Cortex of kidney (tissue), 1 donor: ENCODE measurements at places on chromosomes 3 and 15.

DNA sequence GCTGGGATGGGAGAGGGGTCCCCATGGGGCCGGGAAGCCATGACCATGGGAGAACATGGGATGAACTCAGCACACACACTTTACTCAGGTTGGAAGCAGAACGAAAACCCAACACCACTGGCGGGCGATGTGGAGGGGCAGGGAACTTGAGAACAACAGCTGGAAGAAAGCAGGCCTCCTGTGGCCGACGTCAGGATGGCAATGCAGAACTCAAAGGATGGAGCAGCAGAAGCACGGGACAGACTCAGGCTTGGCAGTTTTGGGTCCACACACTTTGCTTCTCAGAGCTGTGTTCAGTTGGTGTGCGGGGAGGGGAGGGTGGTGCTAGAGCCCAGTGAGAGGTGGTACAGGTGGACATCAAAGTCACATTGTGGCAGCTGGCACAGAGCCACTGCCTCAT is 80.7 kb downstream of the SEC22A start:
- no peak for DNase-seq

- no peak for DNase-seq
These were observed 36.8 kb downstream of the MUC4 start for GRCh38 chr3:195774917-195775316.

- DNase-seq = no peak
These were observed 56.8 kb upstream of the PRR23E start for GRCh38 chr3:127136024-127136600.

- no peak for DNase-seq
These were observed 12.3 kb downstream of the EIF1B start for GRCh38 chr3:40321818-40322217.

DNA sequence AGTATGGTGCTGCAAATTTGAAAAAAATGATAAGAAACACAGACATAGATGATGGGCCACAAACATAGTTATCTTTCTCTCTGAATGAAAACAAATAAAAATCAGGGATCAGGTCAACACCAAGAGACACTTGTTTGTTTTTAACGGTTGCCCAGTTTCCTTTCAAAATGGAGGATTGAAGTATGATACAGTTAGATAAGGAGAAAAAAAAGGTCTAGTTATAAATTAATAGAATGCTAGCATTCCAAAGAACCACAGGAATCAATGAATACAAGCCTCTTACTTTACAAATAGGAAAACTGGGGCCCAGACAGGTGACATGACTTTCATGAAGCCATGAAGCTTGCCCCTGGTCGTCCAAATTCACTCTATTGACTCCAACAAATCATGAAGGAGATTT is 305.1 kb downstream of the ZNF621 start:
- DNase-seq = no peak

DNA sequence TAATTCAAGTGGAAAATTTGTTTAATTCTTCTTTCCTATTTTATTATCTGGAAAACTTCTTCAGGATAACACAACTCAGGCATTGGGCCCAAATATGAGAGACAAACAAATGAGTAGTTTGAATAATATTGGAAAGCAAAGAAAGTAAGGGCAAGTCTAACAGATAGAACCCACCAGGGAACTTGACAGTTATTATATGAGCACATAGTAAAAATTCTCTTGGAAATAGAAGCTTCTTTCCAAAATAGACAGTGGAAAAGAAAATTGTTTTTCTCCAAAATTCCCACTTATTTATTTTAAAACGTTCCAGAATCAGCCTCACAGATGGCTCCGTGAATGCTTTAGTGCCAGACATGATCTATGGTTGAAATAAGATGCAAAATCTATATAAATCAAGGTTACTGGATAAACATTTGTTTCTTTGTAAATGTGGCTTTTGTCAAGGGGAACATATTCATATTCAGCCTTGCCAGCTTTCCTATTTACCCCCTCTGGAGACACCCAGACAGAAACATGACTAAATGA is 23.9 kb downstream of the LDHAL6B start:
- no peak for DNase-seq

DNA sequence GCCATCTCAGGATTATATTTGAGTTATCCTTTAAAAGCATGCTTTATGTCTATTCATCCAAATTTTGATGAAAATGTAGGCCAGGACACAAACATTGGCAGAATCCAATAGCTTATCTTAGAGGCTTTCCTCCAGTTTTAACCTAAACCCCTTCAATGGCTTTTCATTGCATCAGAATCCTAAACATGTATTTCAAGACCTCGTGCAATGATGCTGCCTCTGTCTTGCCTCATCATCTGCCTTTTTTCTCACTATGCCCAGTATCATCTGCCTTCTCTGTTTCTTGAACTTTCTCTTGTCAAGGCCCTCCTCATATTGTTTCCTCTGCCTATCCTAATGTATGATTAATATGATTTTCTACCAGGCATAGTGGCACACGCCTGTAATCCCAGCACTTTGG is 76.1 kb upstream of the MAP4 start:
- no peak for DNase-seq

DNA sequence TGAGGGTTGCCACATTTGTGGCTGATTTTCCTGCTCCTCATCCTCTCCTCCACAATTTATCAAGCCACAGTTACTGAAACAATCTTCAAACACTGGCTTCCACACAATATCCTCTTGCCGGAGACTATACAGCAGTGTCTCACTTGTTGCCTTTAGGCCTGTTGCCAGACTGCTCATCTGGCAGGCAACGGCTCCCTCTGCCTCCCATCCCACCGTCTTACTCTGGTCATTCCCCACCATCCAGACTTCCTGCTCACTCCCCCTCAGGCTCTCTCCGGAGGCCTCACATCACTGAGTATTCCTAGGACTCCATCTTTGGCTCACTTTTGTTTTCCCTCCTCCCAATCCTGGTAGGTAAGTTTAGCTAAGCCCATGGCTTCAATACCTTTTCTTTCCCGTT is 301.9 kb downstream of the IL20RB start:
- DNase-seq = no peak

- DNase-seq = no peak
These were observed 44.6 kb downstream of the BHLHE40 start for GRCh38 chr3:5023777-5024346.

- DNase-seq = no peak
These were observed 608.3 kb downstream of the NTRK3 start for GRCh38 chr15:87648278-87648677.

- no peak for DNase-seq
These were observed 175.4 kb downstream of the MBNL1 start for GRCh38 chr3:152444029-152444641.

GRCh38 chr3:159448902-159449301 is 539.7 kb upstream of the IL12A start:
- no peak for DNase-seq

DNA sequence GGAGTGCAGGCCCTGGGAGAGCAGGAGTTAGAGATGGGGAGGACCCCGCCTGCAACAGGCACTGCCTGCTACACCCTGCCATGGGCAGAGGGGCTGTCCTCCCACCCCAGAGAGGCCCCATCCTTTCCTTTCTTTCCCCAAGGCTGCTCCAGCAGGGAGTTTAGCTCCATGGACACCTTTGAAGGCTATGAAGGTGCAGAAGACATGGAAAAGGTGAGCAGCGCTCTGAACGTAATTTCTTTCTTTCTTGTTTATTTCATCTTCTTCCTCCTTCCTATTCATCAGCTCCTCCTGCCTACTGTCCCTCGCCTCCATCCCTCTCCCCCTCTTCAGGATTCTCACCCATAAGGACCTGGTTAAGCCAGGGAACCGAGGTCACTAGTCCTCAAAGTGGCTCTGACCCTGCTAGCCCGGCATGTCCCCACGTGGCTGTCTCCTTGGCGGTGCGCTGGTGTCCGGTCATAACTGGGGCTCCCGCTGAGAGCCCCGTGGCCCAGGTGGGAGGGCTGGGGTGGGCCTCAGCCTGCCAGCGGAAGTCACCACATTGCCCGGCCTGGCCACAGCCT is 16.0 kb upstream of the ADIPOQ start:
- no peak for DNase-seq

DNA sequence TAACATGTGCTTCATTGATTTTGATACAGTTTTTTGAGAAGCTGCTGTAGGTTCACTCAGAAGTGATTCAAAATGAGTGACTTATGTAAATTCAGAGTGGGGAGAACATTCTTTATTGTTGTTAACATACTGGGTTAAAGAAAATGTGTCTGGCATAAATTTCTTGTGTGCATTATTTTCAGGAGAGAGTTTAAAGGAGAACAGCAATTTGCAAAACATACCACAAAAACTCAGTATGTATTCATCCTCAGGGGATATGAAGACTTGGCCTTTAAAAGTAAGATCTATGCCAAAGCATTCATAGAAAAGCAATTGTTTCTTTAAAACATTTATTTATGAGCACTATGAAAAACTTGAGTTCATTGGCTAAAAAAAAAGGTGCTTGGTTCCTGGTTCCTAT is 1089.8 kb downstream of the ROBO2 start:
- no peak for DNase-seq

- no peak for DNase-seq
These were observed 1.2 kb downstream of the CISH start for GRCh38 chr3:50610181-50610971.

GRCh38 chr3:108662142-108662738 is 72.7 kb downstream of the DZIP3 start:
- DNase-seq = no peak

DNA sequence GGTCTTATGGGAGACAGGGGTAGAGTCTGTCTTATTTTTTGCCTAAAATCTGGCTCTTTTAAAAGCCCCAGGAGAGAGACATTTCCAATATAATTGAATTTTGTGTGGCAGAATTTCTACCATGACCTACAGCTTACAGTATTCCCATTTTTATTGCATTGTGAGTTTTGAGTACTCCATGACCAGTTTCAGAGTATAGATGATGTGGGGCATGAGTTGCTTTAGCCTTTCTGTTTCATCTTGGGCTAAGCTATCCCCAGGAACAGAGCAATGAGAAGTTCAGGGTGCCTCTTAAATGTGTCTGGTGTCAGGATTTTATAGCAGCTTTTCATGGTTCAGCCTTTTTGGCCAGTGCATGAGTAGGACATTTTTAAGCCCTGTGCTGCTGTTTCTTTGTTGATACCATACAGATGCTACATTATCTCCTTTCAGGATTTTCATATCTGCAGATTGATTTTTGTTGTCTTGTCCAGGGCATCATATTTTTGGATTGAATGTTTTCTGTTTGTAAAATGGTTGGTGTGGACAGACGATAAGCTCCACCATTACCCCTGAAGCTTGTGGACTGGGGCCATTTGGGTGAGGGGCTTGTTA is 3.5 kb downstream of the ABHD2 start:
- DNase-seq = no peak

DNA sequence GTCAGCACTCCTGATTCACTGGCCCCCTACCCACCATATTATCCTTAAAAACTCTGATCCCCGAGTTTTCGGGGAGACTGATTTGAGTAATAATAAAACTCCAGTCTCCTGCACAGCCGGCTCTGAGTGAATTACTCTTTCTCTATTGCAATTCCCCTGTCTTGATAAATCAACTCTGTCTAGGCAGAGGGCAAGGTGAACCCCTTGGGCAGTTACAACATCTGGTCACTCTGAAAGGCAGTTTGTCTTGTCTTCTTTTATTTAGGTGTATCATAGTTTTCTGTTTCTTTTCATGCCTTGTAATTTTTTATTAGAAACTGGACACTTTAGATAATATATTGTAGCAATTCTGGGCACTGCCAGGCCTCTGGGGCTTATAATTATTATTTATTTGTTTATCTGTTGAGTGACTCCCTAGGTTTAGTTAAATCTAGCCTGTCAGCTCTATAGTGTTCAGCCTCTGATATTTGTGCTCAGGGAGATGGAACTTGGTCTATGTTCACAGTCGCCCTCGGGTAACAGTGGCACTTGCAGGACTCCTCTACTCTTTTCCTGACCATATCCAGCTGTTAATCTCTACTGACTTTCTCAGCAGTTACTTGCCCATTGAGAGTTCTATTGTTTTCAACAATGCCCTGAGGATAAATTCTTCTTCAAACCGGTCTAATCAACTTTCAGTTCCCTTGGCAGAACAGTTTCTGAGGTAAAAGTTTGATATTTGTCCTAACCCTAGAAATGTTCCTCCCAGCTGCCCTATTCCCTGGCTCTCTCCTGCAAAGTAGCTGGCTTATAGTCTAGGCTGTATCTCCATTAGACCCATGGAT is 15.5 kb upstream of the PLAAT1 start:
- no peak for DNase-seq
